CD4-positive, alpha-beta T cell treated with Interleukin-17A for 4 hours (primary cell): ENCODE measurements at places on chromosomes 11 and 22.

DNA sequence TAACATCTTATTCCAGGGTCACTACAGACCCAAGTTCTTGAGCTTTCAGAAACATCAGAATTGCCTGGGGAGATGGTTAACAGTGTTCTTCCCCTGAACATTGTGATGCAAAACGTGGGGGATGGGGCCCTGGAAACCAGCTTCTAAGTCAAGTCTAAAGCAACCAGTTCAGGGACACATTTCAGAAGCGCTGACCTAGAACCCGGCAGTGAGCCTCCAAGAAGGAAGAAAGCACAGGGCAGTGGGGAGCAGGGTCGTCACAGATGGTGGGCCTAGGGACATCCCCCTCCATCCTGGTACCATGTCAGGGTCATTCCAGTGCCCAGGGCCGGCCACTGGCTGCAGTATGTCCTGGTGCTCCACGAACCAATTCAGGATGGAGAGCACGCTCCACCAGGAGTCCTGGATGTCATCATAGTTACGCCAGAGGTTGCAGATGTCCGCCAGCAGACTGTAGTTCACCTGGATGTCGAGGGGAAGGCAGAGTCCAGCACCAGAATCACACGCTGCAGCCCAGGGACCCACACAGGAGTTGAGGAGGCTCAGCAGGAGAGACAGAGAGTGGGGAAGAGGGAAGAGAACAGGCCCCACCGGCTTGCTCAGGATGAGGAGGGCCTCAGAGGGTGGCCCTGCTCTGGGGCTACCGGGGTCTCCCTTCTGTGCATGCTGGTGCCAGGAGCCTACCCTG is 5.0 kb downstream of the NAGA start:
- DNase-seq: no peak

DNA sequence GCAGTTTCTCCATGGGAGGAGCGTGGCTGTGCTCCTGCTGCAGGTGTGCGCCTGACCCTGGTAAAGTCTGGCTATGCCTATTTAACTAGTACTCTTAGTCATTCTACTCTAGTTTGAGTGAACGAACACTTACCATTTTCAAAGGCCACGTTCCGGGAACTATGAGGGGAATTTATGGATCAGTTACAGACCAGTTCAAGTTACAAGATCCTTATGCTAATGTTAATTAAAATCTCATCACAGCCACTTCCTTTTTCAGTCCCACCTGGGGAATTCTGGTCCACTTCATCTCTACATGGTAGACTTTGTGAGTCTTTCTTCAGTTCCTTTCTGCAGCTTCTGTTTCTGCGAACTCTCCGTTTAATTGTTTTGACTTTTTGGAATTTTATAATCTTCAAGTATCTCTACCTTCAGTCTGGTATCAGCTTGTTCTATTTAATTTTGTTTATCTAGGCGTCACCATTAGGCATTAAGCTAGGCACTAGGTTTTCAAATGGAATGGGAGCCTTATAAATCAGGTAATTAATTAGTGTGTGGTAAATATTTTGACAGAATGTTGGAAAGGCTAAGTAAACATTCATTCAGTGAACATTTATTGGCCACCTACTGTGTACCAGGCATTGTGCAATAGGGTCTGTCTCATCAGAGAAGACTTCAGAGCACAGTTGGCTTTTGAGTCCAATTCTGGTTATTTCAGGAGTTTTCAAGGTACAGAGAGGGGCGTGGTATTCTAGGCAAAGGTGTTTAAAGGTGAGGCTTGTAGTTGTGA is 78.9 kb downstream of the GRK3 start:
- no peak for DNase-seq

GRCh38 chr22:22045571-22046335 is 63.2 kb upstream of the TOP3B start:
- no peak for DNase-seq

GRCh38 chr11:67588136-67588503 is 4.5 kb downstream of the GSTP1 start:
- no peak for DNase-seq

- DNase-seq: no peak
Observed at GRCh38 chr11:133004369-133004768, 527.9 kb downstream of the OPCML start.

GRCh38 chr11:61851113-61851899 is 23.2 kb downstream of the FADS2 start:
- no peak for DNase-seq

DNA sequence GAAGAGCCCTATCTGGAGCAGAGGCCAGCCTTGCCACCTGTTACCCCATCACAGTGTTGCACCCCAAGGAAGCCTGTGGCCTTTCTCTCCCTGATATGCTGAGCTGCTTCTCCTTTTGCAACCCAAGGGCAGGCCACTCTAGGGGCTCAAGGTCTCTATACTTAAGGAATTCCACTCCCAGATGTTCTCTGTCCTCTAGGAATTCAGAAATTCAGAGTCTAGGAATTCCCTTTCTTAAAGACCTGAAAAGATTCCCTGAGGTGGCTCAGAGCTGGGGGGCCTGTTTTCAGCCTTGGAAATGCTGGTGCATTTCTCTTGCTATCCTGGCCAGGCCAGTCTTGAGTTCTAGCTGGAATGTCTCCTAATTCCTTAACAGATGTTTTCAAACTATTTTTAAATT is 68.0 kb upstream of the OLFML1 start:
- DNase-seq: no peak

DNA sequence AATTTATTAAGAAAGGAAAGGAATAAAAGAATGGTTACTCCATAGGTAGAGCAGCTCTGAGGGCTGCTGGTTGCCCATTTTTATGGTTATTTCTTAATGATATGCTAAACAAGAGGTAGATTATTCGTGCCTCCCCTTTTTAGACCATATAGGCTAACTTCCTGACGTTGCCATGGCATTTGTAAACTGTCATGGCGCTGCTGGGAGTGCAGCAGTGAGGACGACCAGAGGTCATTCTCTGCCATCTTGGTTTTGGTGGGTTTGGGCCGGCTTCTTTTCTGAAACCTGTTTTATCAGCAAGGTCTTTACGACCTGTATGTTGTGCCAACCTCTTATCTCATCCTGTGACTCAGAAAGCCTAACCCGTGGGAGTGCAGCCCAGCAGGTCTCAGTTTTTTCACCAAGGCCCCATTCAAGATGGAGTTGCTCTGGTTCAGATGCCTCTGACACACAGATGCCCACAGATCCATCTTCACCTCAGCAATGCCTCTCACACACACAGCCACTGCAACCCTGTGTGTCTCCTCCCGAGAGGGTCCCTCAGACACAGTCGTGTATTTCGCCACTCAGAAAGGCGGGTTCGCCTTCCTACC is 16.4 kb upstream of the JAM3 start:
- no peak for DNase-seq

GRCh38 chr11:28110108-28110820 is 2.1 kb downstream of the METTL15 start:
- peak; percentile 67 for DNase-seq

GRCh38 chr11:44398266-44399030 is 88.5 kb upstream of the ALX4 start:
- DNase-seq: no peak

DNA sequence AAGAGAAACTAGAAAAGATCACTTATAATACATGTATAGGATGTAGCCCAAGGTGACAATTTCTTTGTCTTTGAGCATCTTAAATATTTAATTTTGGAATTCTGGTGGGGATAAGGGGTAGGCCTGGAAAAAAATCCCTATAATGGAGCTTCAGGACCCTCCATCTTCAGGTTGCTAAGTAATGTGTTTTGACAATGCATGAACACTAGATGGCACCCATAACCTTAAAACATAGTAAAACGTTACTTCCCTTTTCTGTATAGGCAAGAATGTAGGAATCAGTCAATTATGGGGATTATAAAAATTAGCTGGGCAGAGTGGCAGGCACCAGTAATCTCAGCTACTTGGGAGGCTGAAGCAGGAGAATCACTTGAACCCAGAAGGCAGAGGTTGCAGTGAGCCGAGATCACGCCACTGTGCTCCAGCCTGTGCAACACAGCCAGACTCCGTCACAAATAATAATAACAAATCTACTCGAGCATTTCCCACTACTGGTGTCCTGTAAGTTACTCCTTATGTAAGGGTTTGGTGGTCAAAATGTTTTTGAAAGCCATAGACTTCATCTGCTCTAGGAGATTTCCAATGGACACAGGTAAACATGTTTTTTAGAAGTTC is 541.9 kb upstream of the CCDC90B start:
- DNase-seq: no peak

DNA sequence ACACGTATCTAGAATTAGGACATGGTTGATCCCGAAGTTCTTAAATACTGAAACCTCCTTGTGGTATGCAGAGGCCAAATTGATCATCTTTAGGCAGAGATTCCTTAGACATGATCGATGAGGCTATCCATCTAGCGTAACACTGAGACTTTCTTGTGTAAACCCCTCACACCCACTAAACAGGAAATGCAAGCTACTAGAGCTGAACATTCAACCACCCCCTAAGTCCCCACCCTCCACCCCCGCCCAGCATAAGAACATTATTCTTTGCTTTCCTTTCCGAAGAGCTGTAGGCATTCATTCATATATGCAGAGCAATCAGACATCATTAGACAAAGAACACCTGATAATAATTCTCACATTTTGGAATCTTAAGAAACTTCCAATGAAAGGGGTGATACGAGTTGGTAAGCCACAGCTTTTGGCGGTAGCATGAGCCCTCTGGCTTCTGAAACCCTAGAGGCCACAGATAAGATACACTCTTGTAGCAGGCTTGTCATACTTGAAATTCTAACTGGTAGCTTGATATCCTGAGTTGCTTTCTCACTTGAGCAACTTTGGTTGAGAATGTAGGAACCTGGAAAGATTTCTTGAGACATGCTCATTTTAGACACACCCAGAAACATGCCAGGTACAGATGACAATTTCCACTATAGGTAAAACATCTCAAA is 42.2 kb downstream of the FLI1 start:
- DNase-seq: peak; percentile 33

- no peak for DNase-seq
Observed at GRCh38 chr22:46017166-46017565, 40.2 kb upstream of the WNT7B start.

DNA sequence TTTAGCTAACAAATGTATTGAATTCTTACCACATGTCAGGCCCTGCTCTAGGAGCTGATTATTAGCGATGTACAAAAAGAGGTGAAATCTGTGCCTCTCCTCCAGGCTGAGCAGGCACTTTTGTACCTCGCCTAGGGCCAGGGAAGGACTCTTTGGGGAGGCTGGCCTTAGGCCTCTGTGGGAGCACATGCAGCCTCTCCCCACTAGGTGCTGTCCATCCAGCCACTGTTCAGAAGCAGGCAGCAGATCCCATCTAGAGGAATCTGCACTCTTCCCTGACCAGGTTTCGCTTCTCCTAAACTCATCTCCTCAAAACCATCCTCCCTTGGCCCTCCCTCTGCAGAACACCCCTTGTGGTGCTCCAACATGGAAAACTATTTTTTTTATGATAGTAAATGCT is 51.9 kb upstream of the WT1 start:
- no peak for DNase-seq

DNA sequence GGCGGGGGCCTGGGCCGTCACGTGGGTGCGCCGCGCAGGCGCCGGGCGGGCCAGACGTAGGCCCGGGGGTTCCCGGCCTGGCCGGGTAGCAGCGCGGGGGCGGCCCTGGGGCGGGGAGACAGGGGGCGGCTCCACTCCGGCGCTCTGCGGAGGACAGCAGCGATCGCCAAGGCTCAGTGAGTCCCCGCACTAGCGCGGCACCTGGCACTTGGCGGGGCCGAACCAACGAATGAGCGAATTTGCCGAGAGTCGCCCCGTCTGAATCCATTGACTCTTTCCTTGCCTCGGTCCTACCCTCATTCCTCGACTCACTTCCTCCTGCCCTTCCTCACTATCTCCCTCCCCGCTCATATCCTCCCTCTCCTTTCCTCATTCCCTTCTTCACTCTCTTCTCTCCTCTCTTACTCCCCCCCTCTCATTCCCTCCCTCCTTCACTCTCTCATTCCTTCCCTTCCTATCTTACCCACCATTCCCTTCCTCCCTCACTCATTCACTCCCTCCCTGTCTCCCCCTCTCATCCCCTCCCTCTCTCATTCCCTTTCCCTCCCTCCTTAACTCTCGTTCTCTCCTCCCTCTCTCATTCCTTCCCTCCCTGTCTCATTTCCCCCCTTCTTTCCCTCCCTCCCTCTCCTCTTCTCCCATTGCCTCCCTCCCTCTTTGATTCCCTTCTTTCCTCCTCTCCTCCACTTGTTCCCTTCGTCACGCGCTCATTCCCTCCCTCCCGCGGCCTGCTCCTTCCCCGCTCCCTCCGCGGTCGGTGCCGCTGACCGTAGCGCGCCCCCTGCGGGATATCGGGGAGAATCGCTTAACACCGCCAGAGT is 476 bp upstream of the KLHL22 start:
- peak; percentile 93 for DNase-seq

- DNase-seq: no peak
Observed at GRCh38 chr11:45896422-45896984, 10.6 kb downstream of the FREY1 start.

- no peak for DNase-seq
Observed at GRCh38 chr11:73401924-73402833, 26.0 kb downstream of the RELT start.

- DNase-seq: no peak
Observed at GRCh38 chr11:86097980-86098379, 29.1 kb upstream of the PICALM start.

GRCh38 chr11:90774727-90775566 is 552.1 kb upstream of the CHORDC1 start:
- DNase-seq: no peak

DNA sequence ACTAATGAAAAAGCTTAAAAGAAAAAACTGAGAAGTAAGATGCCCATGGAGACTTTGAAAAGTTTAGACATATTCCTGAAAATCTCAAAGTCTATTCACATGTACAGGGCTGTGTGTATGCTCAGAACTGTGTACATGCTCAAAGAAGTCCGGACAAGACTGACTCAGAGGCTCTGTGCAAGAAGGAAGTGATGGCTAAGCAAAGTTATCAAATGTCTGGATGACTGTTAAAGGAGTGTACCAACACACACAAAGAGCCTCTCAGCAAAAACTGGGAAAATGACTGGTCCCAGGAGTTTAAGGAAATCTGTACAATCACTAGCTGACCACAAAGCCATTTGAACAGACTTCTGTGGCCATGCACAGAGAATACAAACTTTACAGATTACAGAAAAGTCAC is 33.1 kb upstream of the ARHGAP32 start:
- DNase-seq: no peak

- no peak for DNase-seq
Observed at GRCh38 chr11:45565446-45565988, 99.9 kb downstream of the CHST1 start.

GRCh38 chr11:79942090-79942489 is 501.3 kb upstream of the TENM4 start:
- DNase-seq: no peak

- DNase-seq: no peak
Observed at GRCh38 chr11:96162816-96163499, 180.0 kb downstream of the MAML2 start.

GRCh38 chr11:127255209-127255608 is 254.6 kb upstream of the KIRREL3 start:
- DNase-seq: no peak

DNA sequence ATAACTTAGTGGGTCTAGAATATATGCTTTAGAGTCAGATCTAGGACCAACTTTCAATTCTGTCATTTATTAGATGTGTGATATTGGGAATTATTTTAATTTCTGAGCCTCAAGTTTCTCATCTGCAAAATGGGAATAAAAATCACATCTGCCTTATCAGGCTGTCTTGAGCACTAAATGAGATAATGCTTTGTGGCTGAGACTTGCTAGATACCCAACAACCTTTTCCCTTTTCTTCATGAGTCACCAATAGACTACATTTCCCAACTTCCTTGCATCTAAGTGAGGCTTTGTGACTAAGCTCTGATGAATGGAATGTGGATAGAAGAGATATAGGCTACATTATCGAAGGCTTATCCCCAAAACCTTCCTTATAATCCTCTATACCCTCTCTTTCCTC is 220.7 kb upstream of the SESN3 start:
- DNase-seq: no peak

- no peak for DNase-seq
Observed at GRCh38 chr11:30255637-30256036, 24.8 kb downstream of the FSHB start.
